ENCODE measurements at places on chromosomes 6 and 20.
A peak's percentile ranks its signal among the peaks of the same experiment; 100 is the strongest.

DNA sequence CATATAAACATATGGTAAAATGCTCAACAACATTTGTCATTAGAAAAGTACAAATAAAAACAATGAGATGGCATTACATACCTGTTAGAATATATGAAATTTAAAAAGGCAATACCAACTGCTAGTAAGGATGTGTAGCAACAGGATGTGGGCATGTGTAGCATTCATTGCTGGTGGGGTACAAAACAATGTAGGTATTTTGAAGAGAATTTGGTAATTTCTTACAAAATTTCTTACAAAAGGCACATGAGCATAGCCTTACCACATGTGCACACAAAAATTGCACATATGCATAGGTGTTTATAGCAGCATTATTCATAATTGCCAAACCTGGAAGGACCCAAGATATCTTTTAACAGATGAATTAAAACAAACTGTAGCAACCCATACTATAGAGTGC is 1355.1 kb upstream of the CITED2 start:
- DNase-seq: no peak

GRCh38 chr6:163001330-163001729 is 273.6 kb downstream of the PACRG start:
- DNase-seq: no peak

DNA sequence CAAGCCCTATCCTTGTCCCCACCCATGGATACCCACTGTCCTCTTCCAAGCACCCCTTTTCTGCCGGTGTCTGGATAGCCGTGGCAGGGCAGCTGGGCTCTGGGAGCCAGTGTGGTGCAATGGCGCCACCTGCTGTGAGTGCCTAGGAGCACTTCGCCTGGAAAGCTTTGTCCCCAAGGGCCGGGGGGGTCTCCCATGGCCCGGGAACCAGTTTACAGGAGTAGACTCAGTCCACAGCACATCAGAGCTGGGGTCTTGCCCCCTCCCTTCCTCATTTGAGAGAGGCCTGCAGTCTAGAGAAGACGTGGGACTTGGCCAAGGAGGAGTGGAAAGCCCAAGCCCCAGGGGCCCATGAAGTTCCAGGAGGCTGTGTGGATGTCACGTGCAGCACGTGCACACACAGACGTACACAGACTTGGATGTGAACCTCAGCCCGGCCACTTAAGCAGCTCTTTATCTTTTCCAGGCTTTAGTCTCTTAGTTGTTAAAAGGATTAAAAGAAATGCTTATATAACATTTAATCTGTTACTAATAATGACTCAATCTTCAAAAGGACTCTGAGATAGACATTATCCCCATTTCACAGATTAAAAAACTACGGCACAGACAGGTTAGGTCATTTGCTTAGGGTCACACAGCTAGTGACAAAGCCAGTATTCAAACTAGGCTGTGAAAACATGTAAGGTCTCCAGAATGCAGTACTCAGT is 40.9 kb upstream of the CDH22 start:
- no peak for DNase-seq

GRCh38 chr20:10559266-10559665 is 114.5 kb downstream of the JAG1 start:
- DNase-seq: no peak

DNA sequence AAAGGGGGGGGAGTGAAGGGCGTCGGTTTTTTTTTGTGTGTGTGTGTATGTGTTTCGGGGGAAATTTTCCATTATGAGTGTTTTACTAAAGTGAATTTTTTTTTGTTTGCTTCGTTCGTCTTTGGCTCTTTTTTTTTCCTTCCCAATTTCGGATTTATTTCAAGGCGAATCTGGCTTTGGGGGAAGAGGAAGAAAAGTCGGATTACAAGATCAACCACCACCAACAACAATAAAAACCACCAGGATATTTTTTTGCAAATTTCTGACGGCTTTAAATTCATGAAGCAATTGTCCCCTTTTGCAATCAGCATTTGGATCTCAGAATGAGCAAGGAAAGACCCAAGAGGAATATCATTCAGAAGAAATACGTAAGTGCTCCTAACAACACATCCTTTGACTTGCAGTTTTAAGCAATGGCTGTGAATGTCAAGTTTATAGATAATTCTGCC is 372 bp downstream of the JARID2 start:
- no peak for DNase-seq

GRCh38 chr6:53192682-53193188 is 44.1 kb upstream of the GCM1 start:
- no peak for DNase-seq

GRCh38 chr6:143694560-143694959 is 16.8 kb downstream of the PHACTR2 start:
- DNase-seq: no peak

- DNase-seq: no peak
Measured at GRCh38 chr20:10571313-10571815, 102.4 kb downstream of the JAG1 start.

GRCh38 chr6:16761471-16762267 is 409 bp upstream of the ATXN1 start:
- peak; percentile 80 for DNase-seq

GRCh38 chr6:63705707-63706106 is 70.1 kb downstream of the PHF3 start:
- no peak for DNase-seq

DNA sequence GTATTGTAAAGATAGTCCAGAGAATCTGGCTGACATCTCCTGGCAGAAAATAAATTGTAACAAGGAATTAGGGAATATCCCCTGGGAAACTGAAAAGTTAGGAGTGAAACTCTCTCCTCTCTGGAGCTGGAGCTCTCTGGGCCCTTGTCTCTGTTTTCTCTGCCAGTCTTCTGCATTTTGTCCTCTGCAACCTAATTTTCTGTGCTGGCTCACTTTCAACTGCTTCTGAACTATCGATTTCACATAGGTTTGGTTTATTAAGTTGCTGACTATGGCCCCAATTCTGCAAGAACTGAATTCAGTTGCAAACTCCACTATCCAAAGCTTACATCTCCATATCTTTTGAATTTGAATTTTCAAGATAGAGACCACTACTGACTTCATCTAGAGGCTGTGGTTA is 9.3 kb downstream of the TCF21 start:
- DNase-seq: no peak

GRCh38 chr20:16953858-16954257 is 205.7 kb downstream of the OTOR start:
- no peak for DNase-seq

- DNase-seq: no peak
Measured at GRCh38 chr20:53079828-53080686, 107.9 kb downstream of the TSHZ2 start.

DNA sequence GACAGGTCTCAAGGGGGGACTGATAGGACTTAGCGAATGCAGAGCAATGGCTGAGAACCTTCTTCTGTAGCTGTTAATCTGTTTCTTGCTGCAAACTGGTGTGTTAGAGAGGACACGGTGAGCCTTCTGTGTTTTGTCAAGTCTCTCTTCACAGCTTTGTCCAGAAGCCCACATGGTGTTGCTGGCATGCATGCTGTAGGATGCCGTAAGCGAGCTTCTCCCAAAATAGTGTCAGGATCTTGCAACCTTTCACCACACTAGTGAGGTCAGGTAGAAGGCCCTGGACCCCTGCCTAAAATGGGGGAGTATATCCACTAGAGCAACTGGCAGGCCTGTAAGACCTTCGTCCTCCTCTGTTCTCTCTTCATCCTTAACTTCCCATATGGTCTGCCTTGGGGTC is 51.9 kb upstream of the GLP1R start:
- no peak for DNase-seq

DNA sequence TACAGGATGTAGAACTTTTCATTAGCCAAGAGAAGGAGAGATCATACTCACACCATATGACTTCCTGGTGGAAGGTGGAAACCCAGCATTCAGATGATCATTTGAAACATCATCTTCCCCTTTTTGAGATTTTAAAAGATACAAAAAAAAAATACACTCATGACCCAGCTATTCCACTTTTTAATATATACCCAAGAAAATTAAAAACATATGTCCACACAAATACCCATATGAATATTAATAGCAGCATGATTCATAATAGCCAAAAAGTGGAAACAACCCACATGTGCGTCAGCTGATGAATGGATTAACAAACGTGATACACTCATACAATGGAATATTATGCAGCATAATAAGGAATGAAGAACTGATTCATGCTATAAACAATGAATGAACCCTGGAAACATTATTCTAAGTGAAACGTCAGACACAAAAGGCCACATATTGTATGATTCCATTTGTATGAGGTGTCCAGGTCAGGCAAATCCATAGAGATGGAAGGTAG is 130.0 kb upstream of the SGK1 start:
- DNase-seq: peak; percentile 83

DNA sequence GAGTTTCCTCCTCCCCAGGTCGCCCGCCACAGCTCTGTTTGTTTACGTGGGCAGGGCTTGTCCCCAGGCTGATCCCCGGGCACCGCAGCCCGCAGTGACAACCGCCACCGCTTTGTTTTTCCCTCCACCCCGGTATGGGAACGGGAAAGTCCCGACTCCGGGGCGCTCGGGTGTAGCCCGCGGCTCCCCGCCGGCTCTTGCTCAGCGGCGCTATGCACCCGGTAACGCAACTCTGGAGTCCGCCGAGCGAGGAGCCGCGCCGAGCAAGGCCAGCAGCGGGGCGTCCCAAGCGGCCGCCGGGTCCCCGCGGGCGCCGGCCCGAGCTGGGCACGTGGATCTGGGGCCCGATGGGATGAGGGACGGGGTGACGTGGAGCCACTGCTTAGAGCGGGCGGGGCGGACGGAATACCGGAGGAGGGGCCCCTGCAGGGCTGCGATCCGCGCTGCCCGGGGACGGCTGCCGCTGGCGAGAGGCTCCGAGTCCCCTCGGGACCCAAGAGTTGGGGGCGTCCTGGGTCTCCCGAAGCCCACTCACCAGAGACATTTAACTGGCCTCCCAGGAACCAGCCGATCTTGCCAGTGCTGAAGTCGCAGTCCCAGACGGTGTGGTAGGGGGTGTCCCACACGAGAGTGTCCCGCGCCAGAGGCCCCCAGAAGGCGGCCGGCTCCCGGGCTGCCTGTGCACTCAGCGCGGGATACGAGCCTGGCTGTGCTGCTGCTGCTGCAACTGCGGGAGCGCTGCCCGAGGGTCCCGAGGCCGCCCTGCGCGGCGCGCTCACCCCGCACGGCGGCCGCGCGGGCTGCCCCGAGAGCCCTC is 497 bp downstream of the ACSS1 start:
- no peak for DNase-seq

GRCh38 chr20:41668057-41668749 is 50.0 kb upstream of the CHD6 start:
- no peak for DNase-seq

GRCh38 chr6:87346700-87347099 is 2.1 kb downstream of the C6orf163 start:
- DNase-seq: no peak

GRCh38 chr20:1494436-1494835 is 3.2 kb upstream of the SIRPB2 start:
- no peak for DNase-seq

GRCh38 chr6:141551318-141551717 is 581.4 kb upstream of the GJE1 start:
- no peak for DNase-seq

GRCh38 chr20:56688106-56688505 is 59.0 kb downstream of the TFAP2C start:
- no peak for DNase-seq

DNA sequence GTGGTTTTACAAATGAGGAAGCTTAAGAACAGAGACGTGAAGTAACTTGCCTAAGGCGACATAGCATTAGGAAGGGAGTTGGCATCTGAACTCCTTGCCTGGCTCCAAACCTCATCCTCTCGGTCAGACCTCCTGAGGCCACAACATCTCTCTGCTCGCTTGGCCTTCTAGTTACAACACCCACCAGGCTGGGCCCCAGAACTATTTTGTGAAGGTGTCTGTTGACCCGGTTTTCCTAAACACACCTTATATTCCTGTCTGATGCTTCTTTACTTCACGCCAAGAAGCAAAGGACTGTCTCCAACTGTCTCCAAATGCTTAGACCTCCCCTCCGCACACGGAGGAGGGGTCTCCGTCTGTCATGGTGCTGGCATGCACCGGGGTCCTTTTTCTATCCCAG is 326.6 kb downstream of the THBS2 start:
- DNase-seq: no peak

DNA sequence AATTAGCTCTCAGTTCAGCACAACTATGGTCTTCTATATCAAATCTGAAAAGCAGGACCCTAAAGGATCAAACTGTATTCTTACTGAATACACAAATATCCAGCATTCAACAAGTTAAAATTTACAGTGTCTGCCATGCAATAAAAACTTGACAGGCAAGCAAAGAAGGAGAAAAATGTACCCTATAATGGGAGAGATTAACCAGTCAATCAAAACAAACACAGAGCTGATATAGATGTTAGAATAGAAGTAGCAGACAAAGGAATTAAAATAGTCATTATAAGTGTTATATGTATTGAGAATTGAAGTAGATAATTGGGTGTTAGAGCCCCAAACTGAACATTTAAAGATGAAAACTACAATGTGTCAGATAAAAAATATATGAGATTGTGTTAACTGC is 914.9 kb downstream of the EPHA7 start:
- no peak for DNase-seq

DNA sequence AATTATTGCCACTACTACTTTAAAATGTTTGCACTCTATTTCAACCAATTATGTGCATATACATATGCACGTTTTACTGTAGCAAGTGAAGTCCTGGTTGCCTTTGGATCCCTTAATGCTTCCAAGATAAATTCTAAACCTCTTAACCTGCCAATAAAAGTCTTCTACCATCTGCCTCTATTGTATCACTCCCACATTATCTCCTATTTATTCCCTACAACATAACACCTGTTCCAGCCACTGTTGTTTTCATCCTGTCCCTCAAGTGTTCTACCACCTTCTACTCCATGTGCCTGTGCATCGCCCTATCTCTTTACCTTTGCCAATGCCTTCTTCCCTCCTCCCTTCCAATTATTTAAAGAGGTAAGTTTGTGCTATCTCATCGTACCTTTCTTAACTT is 499.0 kb upstream of the RNF217 start:
- DNase-seq: no peak

- no peak for DNase-seq
Measured at GRCh38 chr6:85364344-85364743, 85.5 kb upstream of the NT5E start.

DNA sequence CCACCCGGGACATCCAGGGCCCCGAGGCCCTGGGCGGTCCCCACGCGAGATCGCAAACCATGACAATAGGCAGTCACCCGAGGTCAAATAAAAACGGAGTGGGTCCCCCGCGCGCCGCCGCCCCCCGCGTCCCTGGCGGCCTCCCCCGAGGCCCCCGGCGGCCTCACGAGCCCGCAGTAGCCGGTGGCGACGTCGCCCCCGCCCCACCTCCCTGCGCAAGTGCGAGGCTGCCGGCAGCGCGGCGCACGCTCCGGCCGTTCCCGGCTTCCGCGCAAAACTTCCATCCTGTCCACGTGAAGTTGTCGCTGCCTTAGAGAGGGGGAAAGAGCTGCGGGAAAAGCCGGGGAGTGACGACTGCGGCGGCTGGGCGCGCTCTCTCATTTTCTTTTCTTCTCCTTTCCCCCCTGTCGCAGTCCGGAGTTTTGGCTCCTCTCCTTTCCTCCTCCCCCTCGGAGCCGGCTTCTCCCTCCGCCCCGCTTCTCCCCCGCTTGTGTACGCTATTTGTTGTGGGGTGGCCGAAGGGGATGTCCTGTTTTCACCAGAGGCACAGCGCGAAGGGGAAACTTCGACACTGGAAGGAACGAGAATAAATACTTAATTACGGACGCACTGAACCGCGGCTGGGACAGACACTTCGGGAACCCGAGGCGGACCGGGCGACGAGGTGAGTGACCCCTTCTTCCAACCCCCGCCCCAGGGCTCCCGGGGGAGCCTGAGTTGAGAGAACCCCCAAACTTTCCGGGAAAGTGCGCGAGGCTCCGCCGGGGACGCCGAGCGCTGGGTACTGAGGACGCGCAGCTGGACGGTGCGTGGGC is at the start of gene EYA4:
Gene EYA4, plus strand, starts transcription at position 272 of the 815 bp plus-strand sequence. CDS start 33,424 bp downstream, outside the sequence.
- no peak for DNase-seq

- no peak for DNase-seq
Measured at GRCh38 chr6:148842296-148843019, 95.6 kb downstream of the UST start.

Measured in AG04450 (cell line).